Activated naive CD4-positive, alpha-beta T cell treated with anti-CD3 and anti-CD28 coated beads for 36 hours (primary cell): ENCODE measurements at places on chromosomes 5 and 9.
A peak's percentile ranks its signal among the peaks of the same experiment; 100 is the strongest.

GRCh38 chr5:179841621-179842020 is 17.0 kb downstream of the MRNIP start:
- DNase-seq = no peak

DNA sequence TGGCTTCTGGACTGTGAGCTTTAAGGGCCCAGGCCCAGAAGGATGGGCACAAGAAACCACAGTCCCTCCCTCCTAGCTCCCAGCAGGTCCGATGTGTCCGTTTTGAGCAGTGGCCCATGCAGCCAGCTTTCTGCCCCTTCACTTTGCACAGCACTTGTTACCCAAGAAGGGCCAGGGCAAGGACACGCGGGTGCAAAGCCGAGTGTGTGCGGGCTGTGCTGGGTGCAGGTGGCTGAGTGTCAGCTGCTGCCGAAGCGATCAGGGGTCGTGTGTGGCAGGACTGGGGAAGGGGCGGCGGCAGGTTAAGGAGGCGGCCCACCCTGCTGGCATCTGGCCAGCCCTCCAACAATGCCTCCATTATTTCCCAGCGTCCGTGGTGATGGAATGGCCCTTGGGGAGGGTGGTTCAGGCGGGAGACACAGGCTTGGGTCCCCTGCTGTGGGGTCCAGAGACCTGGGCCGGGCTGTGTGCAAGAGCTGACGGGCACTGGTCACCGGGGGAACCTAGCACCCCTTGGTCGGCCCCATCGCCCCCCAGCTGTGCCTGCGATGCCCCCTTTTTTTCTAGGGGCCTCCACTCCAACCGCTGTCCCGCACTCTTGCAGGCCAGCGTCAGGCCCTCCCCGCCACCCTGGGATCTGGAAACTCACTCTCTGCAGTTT is 653 bp downstream of the LHX3 start:
- DNase-seq = no peak

GRCh38 chr9:124248960-124249359 is 8.8 kb upstream of the NEK6 start:
- no peak for DNase-seq

GRCh38 chr5:53424686-53425615 is 55.5 kb upstream of the FST start:
- DNase-seq = no peak

DNA sequence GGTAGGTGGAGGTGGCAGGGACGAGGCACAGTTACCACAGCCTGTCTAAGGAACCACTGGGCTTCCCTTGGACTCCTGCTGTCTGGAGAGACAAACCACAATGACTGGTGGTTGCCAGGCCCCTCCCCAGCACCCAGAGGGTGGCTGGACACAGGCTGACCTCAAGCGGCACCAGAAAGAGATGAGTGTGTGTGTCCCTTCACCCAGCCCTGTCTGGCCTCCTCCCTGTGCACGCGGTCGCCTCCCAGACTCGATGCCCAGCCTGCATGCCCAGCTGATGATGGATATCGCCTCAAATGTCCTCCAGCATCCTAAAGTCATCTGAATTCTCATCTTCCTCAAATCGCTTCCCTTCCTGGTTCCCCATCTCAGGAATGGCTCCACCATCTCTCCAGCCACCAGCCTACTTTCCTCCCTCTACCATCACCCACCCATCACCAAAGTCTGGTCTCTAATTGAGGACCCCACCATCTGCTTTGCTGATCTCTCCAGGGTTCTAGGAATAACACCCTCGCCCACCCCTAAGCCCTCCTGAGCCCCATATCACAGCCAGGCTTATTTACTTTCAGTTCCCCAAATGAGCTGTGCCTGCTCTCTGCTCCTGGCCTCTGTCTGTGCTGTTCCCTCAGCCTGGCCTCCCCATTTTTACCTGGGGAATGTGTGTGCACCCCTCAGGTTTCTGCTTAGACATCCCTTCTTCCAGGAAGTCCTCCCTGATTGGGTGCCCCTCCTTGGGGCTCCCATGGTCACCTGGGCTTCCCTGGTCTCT is 52.5 kb upstream of the GGTA1 start:
- no peak for DNase-seq

GRCh38 chr9:6562201-6562600 is 83.3 kb downstream of the GLDC start:
- DNase-seq = no peak

DNA sequence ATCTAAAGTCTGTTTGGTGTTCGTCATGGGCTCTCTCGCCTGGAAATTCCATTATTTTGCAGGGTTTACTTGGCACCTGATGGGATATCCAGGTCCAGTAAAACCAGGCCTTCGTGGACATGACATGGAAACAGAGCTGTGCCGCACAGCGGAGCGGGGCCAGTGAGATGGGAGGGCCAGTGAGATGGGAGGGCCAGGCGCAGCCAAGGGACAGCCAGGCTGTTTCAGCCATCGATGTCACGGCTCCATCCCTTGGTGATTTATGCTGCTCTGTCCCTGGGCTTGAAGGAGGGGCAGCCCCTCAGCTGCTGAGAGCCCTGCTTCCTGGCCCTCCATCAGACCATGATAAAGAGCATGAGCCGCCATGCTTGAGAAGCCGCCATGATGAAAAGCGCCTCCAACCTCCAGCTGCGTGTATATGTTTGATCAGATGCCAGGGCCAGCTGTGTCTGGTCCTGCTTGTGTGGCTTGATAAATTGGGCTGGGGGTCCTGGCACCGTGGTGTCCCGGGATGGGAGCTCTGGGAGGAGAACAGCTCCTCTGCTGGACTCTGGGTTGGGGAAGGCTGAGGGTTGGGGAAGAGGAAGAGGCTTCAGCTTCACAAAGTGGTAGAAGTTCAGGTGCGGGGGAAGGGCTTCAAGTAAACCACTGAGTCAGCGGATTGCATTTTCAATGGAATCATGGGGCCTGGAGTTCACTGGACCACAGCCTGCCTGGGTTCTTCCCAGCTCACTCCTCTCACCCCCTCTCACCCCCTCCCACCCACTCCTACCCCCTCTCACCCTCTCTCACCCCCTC is 6.1 kb upstream of the COL5A1 start:
- DNase-seq = no peak

DNA sequence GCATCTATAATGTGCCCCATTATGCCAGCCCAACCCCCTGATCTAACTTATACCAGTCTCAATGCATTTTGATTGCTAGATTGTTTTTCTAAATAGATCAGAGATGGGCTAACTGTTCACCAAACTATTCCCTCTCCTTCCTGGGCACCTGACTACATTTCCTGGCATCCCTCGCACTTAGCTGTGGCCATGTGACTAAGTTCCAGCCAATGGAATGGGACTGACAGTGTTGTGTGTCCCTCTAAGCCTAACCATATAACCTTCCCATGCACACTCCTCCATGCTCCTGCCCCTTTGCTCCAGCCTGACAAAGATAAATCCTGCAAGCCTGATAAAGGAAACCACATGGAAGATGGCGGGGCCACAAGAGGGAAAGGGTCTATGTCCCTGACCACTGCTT is 12.3 kb upstream of the IFNK start:
- no peak for DNase-seq

DNA sequence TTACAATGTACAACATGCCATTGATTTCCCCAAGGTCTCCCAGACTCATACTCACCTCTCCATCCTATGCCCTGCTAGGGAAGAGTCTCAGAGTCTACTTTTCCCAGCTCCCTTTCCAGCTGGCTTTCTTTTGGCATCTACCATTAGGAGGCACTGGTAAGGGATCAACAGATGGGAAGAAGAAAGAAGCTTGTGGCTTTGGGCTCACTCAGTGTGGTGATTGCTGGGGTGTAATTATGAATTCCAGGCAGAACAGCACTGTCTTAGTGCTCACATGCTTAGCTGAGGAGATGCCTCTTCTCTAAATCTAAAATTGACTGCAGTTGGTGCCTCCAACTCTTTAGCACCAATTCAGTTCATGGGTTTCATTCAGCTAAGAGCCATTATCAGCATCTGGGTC is 330.0 kb downstream of the PSAT1 start:
- no peak for DNase-seq

GRCh38 chr5:163619951-163620350 is 114.5 kb downstream of the MAT2B start:
- DNase-seq = no peak

GRCh38 chr5:93741136-93741811 is at the start of gene POU5F2:
Gene POU5F2 (minus strand): TSS chr5:93741600. CDS start chr5:93741563, 37 bp downstream.
- DNase-seq = no peak

DNA sequence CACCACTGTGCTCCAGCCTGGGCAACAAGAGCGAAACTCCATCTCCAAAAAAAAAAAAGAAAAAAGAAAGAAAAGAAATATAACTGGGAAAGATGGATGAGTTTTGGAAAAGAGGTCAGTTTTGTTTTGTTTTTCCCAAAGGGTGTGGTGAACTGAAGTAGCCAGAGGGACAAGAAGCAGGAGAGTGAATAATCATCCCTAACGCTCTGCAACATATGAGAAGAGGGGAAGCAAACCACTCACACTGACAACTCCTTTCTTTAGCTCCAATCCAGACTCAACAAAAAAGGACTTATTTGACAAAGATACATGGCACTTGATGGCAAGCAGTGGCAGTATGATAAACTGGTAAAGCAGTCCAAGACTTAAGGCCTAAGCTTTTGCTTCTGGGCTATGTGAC is 176.1 kb upstream of the HMHB1 start:
- no peak for DNase-seq

DNA sequence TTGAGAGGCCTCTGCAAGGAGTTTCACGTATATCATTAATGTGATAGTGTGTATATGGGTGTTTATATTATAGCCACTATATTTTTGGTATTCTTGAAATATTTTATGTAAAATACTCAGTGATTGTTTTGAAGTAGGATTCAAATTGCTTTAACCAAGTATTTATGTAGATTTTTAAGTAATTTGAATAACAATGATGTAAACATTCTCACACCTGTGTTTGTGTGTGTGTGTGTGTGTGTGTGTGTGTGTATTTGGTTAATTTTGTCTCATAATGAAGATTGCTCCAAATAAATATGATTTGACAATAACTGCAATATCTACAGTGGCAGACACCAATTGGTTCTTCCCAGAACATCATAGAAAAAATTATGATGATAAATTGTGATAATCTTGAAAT is 293.4 kb downstream of the CD180 start:
- DNase-seq = no peak

- DNase-seq = no peak
Measured at GRCh38 chr9:129462360-129462759, 158.5 kb downstream of the C9orf50 start.

- DNase-seq = no peak
Measured at GRCh38 chr5:36885149-36885548, 8.6 kb downstream of the NIPBL start.

- peak; percentile 70 for DNase-seq
Measured at GRCh38 chr5:32443145-32443540, 1.4 kb downstream of the ZFR start.
